ENCODE measurements at places on chromosomes 3 and 15.
A peak's percentile ranks its signal among the peaks of the same experiment; 100 is the strongest.

- DNase-seq: no peak
These were observed 60.8 kb downstream of the SNRK start for GRCh38 chr3:43346978-43347749.

GRCh38 chr3:136512381-136512780, 239.8 kb downstream of the STAG1 start:
- DNase-seq: no peak

GRCh38 chr3:51637144-51637940, 33.7 kb upstream of the TEX264 start:
- no peak for DNase-seq

DNA sequence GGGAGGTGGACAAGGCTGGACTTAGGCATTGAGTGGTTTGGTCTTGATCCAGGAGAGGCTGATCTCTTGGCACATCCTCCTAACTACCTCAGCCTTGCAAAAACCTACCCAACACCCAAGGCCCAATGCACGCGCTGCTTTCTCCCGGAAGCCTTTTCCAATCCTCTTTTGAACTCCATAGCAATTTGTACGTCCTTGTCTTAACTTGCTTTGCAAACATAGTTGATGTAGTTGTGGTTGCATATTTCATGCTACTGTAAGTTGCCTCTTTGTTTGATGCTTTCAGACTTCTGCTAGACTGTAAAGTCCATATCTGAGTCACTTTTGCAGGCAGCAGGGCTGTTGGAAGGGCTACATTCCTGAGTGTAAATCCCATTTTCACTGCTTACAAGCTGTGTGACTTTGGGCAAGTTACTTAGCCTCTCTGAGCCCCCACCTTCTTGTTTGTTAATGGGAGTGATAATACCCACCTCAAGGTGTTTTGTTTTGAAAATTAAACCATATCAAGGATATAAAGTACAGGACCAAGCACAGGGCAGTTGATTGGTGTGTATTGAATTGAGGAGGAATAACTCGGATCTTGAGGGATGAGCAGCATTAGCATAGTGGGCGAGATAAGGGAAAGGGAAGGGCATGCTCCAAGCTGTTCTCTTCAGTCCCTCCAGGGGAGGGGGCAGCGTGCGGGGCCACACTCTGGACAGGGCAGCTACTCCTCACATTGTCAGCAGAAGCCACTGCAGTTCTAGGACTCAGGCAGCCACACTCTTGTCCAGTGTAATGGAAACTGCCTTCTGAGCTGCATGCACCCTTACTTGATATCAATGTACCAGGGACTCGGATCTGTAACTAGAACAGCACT, 28.8 kb downstream of the SIAH2 start:
- DNase-seq: no peak

GRCh38 chr3:31550452-31551251, 17.9 kb downstream of the STT3B start:
- no peak for DNase-seq

DNA sequence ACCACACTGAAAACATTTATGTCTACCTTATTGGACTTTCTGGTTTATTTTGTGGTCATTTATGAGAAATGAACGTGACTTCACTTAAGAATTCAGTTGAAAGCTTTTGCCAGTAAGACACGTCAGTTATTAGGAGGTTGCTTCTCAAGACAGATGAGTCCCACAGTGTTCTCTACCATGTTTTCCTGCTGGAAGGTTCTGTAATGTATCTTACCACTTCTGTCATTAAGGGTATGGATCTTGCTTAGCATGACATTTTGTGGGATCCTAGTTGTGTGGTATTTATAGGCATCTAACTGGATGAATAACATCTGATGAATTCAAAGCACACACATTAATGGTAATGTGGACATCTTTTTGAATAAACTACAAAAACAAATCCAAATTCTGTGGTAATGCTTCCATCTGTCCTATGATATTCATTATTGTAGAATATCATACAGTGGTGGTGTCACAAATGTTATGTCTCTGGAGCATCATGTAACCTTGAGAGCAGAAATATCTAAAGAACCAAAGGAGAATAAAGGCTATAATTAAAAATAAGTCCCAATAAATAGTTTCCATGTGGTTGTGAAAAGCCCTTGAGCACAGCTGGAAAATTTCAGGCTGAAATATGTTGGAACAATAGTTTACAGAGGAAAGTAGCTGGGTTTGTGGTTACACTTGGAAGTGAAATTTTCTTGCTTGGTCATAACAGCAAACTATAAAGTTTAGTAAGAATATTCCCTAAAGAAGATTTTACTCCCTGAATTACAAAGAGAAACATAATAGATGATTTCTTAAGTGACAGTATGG, 61.5 kb downstream of the C3orf38 start:
- DNase-seq: no peak

GRCh38 chr3:13895155-13896105, 15.6 kb upstream of the WNT7A start:
- DNase-seq: peak; percentile 72

GRCh38 chr15:100461049-100461448, 67.7 kb downstream of the CERS3 start:
- DNase-seq: no peak

DNA sequence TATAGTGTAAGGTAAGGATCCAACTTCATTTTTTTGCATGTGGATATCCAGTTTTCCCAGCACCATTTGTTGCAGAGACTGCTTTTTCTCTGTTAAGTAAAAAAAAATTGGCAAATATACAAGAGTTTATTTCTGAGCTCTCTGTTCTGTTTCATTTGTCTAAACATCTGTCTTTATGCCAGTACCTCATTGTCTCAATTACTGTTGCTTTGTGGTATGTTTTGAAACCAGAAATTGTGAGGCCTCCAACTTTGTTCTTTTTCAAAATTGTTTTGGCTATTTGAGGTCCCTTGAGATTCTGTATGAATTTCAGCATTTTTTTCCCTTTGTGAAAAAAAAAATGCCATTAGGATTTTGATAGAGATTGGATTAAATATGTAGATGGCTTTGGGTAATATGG, 150.5 kb downstream of the MINAR1 start:
- DNase-seq: no peak
